Activated T-cell treated with anti-CD3 and anti-CD28 coated beads for 24 hours (primary cell): ENCODE measurements at places on chromosomes 5 and 9.

DNA sequence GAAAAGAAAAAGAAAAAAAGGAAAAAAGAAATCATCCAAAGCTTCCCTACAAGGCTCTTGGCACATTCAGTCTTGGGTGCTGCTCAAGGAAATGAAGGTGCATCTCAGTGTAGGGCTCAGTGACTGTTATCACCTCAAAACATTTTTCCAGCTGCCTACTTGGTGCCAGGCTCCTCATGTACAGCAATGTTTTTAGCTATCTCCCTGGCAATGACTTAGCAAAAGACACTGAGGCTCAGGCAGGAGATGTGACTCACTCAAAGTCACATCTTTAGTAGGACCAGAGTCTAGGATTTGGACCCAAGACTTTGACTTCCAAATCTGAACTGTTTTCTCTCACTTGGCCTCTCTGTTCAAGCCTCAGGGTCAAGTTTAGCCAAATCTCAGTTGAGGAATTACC, 264.2 kb downstream of the CRB2 start:
- no peak for DNase-seq

GRCh38 chr9:18499980-18500379, 26.0 kb downstream of the ADAMTSL1 start:
- no peak for DNase-seq

DNA sequence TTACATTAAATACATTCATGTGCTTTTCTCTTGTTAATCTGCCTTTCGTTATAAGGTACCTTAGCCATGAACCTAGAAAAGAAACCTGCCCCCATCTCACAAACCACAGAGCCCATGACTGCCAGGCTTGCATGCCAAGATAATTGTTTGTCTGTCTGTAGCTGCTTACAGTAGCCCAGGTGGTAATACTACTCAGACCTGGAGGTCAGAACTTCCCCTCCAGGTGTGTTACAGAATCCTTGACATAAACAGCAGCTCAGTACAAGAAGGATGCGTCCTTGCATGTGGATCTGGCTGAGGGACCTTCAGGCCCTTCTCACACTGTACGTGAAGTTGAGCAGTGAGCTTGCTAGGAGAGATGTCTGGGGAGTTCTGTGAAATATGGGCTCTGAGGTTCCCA, 291.4 kb downstream of the CSNK1G3 start:
- DNase-seq, result no peak

GRCh38 chr9:123678878-123679329, 251.0 kb downstream of the DENND1A start:
- DNase-seq, result no peak

DNA sequence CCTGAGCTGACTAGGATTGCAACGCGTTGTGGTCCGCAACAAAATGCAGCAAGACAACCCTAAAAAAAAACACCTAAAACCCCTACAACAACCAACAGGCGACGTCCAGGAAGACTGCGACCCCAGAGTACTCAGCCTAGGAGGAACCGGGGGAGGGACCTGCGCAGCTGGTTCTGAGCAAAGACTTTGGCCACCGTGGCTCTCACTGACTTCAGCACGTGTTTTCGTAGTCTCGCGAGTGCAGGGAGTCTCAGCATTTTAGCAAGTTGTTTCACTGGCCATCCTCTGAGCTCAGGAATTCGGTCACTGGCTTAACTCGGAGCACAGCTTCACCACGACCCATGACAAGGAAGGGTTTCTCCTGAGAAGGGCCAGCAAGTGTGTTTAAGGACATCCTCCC, 8.6 kb upstream of the ZDHHC11 start:
- DNase-seq, result no peak

- no peak for DNase-seq
These were observed 224.8 kb upstream of the WWC1 start for GRCh38 chr5:168066536-168067208.

DNA sequence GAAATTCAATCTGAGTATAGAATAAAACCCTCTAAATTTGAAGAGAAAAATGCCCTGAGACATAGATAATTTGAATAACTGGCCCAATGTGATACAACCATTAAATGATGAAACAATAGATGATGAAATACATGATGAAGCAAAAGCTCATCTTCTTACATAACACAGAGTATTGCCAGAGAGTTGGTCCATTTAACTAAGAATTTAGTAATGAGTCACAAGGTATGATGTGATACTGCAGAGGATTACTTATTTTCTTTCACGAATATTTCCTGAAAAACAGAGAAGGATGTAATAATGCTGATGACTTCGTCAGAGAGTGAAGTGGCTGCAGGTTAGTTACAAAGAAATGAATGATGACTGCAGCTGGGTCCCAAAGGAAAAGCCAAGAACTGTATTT, 379.3 kb downstream of the CDH12 start:
- DNase-seq, result no peak

DNA sequence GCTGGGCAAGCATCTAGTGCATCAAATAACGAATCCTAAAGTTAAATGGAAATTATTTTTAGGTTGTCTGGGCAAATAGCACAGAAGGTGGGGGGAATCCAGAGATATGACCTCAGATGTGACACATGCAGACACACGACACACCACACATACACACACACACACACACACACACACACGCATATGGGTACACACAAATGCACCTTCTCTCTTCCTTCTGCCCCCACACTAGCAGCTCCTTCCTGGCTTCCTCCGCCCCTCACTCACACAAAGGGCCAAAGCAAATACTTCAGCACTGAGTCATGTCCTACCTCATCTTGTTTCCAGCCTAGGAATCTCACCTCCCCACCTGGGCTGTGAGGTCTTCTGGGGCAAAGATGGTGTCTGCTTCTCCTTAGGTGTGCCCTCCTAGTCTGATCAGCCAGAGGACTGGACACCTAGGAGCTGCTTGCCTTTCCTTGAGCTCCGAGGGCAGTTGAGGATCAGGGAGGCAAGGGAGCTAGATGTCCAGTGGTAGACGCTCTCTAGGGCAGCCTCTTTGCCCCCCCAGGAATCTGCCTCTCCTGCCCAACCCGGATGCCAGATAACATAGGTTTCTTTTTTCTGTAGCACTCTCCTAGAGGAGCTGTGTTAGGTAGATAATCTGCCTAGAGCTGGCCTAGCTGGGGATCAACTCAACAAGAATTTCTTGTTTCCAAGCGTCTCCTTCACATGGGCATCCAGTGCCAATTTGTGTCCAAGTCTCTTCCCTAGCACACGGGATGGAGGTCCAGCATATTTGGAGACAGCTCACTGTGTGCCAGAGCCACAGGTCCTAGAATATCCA, 14.3 kb upstream of the JADE2 start:
- DNase-seq, result peak; percentile 52

- DNase-seq, result no peak
These were observed 31.2 kb upstream of the BASP1 start for GRCh38 chr5:17186256-17186655.

GRCh38 chr9:10562581-10563343, 50.0 kb downstream of the PTPRD start:
- no peak for DNase-seq

GRCh38 chr5:73902327-73903051, 276.5 kb downstream of the ARHGEF28 start:
- DNase-seq, result no peak

- DNase-seq, result peak; percentile 39
These were observed 100.1 kb upstream of the DHFR start for GRCh38 chr5:80754900-80755299.

DNA sequence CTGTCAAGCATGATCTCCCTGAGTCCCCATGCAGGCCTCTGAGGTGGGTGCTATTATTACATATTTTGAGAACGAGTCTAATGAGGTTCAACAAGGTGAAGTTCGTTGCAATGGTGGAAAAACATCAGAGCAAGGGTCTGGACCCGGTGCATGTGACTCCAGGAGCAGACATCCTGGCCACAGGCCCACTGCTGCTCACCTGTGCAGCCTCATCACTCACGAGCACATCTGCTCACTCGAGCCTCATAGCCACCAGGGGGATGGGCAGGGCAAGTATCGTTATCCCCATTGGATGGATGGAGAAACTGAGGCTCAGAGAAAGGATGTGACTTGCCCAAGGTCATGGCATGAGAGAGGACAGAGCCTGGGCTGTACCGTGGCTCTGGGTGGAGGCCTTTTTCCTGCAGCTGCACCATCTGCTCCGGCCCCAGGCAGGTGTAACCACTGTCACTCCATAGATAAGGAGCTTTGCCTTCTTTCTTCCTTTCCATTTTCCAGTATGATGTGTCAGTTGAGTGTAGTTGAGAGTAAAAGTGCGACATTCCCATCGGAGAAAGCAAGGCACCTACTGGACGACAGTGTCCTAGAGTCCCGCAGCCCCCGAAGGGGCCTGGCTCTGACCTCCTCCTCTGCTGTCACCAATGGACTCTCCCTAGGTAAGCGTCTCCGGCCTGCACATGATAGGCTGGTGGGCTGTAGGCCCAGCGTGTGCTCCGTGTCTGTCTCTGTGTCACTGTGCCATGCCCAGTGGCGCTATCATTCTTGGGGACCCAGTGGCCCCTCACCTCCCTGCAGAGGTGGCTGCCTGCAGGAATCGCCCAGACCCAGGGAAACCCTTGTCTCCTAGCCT, 68.4 kb upstream of the GARNL3 start:
- DNase-seq, result no peak

DNA sequence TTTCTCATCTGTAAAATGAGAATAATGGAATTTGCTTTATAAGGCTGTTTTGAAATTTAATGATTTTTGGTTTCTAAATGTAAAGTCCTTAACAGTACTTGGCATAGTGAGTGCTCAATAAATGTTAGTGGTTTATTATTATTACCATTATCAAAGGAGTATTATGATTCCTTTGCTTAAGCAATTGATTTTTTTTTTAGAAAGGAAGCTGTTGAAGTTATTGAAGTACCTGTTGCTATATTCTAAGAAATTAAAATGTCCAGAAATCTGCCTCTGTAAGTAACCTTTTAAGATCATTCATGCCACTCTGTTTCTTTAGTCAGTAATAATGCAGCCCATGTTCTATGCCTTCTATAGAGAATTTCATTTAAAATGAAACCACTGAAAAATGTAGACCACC, 15.0 kb downstream of the SMAD5 start:
- DNase-seq, result no peak

- DNase-seq, result no peak
These were observed 26.0 kb upstream of the MAST4 start for GRCh38 chr5:66570201-66570600.

- no peak for DNase-seq
These were observed 926.3 kb upstream of the ARRDC3 start for GRCh38 chr5:92309336-92309991.

GRCh38 chr5:150329038-150329437, 26.3 kb upstream of the ARSI start:
- no peak for DNase-seq

DNA sequence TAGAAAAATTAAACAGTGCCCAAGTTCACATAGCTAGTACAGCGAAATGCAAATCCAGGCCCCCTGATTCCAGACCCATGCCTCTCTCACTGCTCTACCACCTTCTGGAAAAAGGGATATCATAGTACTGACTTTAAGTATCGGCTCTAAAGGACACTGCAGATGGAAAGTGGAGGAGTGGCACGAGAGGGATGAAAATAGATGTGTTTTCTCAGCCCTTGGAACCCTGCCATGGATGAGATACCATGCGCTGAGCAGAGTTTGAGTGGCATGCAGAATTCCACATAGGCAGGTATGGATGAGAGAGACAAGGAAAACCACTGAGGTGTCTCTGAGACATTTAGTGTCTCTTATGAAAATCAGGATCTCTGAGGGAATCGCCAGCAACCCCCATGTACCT, 18.8 kb downstream of the CKMT2 start:
- no peak for DNase-seq

DNA sequence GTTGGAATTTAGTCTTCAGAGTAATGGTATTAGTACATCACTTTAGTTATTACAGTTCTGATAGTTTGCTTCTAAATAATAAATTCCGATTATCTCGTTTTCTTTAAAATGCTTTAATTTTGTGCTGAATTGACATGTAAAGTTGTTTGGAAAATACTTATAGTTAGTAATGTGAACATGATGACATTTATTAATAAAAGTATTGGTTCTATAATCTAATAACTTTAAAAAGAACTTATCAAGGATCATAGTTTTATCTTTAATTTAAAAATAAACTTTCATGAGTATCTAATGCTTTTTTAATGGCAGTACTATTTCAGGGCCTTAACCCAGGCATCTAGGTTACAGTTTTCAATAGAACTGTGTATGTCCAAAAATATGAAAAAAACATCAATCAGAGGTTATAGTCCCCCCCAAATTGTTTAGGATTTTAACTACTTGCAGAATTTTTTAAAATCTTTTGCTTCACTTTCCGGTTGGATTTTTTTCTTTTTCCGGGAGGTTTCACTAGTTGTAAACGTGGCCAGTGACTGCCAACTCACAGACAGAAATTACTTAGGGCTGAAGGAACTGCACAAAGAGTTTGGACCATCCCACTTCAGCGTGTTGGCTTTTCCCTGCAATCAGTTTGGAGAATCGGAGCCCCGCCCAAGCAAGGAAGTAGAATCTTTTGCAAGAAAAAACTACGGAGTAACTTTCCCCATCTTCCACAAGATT, 680 bp downstream of the GPX8 start:
- no peak for DNase-seq

DNA sequence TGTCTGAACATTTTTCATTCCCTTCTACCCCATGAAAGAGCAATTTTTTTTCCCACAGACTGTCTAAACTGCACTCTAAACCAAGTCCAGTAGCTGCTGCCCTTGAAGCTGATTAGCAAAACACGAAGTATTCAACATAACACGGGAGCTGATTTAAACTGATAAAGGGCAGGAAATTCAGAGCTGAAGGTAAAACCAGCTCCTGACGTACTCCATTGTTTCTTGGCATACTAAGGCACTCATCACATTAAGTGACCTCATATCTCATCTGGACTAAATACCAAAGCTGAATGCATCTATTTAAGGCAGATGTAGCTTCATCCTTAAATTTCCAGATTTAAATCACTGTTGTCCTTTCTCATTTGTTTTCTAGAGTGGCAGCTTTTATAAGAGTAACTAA, 12.0 kb downstream of the GDF9 start:
- DNase-seq, result no peak

DNA sequence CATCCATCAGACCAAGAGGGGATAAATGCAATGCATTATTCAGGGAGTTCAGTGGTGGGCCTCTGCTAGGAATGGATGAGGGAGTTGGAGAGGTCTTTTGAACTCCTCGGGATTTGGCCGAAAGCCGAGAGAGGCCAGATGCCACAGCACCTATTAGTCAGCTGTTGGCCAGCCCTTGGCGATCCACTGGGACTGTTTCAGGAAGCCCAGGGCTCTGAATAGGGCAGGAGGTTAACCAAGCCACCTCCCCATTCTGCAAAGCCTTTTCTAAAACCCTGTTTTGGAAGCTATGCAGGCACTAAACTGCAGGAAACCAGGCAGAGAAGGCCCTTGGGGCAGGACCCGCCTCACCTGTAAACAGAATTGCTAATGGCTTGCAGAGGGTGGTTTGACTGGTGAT, 37.8 kb downstream of the ASTN2 start:
- DNase-seq, result no peak

DNA sequence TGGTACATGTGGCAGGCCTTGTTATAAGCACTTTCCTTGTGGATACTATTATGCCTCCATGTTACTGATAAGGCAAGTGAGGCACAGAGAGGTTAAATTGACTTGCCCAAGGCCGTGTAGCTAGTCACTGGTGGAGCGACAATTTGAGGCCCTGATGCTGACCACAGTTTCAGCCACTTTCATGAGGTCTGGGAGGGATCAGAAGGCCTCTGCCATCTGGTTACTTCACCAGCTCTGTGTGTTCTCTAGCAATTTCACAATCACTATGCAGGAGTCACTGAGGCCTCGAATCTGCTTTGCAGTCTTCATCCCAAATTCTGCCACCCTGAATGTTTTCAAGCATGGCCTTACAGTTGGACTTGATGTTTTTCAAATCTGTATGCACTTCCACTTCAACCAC, 9.1 kb downstream of the LRRC70 start:
- no peak for DNase-seq

- no peak for DNase-seq
These were observed 86.9 kb downstream of the UGCG start for GRCh38 chr9:111983484-111983908.
